ENCODE measurements at places on chromosomes 2 and 18. TPM values are rescaled to one million over a fixed set of nuclear protein-coding genes. Genes with fewer than 3 reads are reported as not detected.

The GPR155 gene
- 4.6 TPM for total RNA-seq

GRCh38 chr2:68696554-68696953 is 38.1 kb upstream of the ARHGAP25 start:
- peaks cover 3% of the 10 kb centered on the region for H3K27me3 ChIP-seq
- H3K4me3 ChIP-seq, result no peak overlapping the region
- H3K4me1 ChIP-seq, result peaks cover 22% of the 10 kb centered on the region

DNA sequence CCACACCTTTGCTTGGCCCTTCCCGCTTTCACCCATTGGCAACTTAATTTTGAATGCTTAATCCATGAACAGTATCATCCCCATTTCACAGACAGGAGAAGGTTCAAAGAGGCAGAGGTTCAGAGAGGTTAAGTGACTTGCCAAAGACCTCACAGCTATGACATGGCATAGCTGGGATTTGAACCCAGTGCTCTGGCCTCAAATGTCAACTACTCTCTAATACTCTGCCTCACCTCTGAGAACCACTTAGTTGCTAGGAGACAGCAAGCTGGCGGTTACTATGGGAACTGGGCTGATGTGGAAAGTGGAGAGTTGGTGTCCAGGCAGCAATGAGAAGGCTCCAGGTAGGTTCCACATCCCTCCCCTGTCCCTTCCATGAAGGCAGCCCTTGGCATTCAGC is 15.8 kb upstream of the PRSS56 start:
- H3K36me3 ChIP-seq, result no peaks in the 10 kb centered on the region
- DNase-seq, result no peak
- H3K4me1 ChIP-seq, result peaks cover 36% of the 10 kb centered on the region
- no peak overlapping the region for H3K4me3 ChIP-seq

GRCh38 chr2:209553913-209554312 is 130.1 kb downstream of the MAP2 start:
- H3K36me3 ChIP-seq, result no peaks in the 10 kb centered on the region
- DNase-seq, result no peak
- H3K4me3 ChIP-seq, result no peak overlapping the region
- H3K4me1 ChIP-seq, result peaks cover 4% of the 10 kb centered on the region
- no peak overlapping the region for H3K27ac ChIP-seq

GRCh38 chr2:237615631-237616249 is 11.6 kb upstream of the LRRFIP1 start:
- H3K27me3 ChIP-seq, result no peaks in the 10 kb centered on the region
- DNase-seq, result no peak
- no peak overlapping the region for H3K4me3 ChIP-seq
- H3K36me3 ChIP-seq, result no peaks in the 10 kb centered on the region

All from mesothelial cell of epicardium (in vitro differentiated cells).